ENCODE measurements at places on chromosomes 16 and 17.

DNA sequence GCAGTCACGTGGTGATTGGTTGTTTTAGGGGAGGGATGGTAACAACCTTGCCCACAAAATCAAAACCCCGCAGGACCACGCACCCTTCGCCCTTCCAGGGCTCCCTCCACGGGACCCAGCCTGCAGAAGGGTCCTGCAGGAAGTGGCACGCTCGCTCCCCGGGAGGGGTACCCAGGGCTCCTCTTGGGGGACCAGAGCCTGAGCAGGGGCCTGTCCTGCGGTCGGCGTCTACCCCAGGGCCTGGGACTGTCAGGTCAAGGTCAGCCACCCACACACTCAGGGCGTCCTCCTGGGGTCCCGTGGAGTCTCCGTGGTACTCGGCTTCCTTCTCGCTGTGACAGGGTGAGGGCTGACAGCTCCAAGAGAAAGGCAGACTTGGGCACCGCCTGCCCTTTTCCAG, 33.9 kb downstream of the ZNF469 start:
- DNase-seq, result no peak

GRCh38 chr17:27565874-27566670, 64.9 kb upstream of the LGALS9 start:
- DNase-seq, result no peak

DNA sequence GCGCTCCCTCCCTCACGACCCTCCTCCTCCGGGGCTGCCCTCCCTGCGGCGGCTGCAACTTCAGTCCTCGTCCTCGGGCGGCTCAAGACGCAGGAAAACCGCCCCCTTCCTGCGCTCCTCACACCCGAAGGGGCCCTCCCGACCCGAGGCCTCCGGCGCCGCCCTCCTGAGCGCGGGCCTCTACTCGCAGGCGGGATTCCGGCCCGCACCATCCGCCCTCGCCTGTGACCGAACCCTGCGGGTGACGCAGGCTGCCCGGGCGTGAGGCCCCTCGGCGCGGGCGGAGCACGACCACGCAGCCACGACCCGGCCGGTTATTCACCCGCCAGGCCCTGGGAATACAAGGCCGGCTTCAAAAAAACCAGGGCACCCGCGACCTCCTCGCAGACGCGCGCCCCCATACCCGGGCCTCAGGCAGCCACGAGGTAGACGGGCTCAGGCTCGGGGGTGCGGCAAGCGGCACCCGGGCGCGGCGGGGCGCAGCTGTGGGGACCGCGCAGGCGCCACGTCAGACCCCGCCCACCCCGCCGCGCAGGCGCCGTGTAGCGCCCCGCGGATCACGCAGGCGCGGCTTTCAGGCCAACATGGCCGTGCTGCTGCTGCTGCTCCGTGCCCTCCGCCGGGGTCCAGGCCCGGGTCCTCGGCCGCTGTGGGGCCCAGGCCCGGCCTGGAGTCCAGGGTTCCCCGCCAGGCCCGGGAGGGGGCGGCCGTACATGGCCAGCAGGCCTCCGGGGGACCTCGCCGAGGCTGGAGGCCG, at the start of gene SPG7:
SPG7 (plus strand) TSS at position 570 of the 757 bp plus-strand sequence; CDS start at position 585, 15 bp downstream.
- peak; percentile 49 for DNase-seq

- no peak for DNase-seq
These were observed 34.9 kb downstream of the PLD6 start for GRCh38 chr17:17171186-17171585.

GRCh38 chr16:24825696-24826095, 20.1 kb upstream of the SLC5A11 start:
- DNase-seq, result no peak

- DNase-seq, result no peak
These were observed 3.4 kb downstream of the DNAJA2 start for GRCh38 chr16:46970089-46970488.

DNA sequence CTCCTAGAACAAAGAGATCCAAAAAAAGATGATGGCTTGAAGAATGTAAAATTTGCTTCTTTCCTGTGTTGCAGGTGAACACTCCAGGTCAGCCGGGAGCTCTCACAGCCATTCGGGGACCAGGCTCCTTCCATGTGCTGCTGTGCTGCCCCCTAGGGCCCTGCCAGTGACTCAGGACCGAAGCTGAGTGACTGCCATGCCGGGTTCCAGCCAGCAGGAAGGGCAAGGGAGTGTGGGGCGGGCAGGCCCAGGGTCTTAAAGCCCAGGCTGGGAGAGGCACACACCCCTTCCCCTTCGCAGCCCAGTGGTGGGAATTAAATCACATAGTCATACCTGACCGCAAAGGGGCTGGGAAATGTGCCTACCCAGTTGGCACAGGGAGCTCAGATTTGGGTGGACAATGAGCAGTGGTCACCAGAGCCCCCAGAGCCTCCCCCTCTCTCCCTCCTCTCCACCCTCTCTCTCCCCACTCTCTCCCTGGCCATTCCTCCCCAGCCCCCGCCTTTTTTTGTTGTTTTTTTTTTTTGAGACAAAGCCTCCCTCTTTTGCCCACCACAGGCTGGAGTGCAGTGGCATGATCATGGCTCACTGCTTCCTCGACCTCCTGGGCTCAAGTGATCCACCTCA, 11.5 kb downstream of the EPOP start:
- DNase-seq, result no peak

DNA sequence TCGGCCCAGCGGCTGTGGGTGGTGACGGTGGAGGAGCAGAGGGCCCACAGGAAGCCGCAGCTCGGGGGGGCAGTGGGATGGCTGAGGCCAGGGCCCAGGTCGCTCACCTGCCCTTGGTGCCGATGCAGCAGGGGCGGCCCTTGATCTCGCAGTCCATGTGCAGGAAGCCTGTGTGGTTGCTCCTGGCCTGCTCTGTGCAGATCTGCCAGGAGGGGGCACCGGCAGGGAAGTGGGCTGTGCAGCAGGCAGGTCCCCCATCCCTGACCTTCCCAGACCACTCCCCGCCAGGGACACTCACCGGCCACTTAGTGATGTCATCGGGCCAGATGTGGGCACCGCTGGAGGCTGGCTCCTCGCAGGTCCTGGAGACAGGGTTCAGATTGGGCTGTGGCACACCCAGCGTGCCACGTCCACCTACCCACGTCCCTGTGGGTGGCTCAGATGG, 6.2 kb downstream of the AANAT start:
- no peak for DNase-seq

- DNase-seq, result no peak
These were observed 9.3 kb downstream of the SLC46A1 start for GRCh38 chr17:28396635-28397239.

- no peak for DNase-seq
These were observed 2.2 kb downstream of the GSPT1 start for GRCh38 chr16:11913425-11914079.

DNA sequence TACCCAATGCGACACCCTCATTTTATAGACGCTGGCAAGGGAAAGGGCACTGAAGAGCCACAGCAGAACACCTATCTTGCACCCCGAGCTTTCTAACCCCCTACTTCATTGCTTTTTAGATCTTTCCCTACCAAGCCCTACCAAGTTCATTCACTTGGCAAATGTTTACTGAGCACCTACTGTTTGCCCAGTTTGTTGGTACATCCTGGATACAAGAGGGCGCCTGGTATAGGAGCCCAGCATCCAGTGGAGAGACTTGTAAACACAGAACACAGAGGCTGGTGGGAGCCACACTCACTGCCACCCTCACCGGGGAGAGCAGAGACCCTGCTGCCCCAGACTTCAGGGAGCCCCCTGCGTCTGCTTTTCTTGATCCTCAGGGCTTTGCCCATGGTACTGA, 112.6 kb downstream of the GNAO1 start:
- DNase-seq, result no peak
